ENCODE measurements at places on chromosomes 5 and 9.

DNA sequence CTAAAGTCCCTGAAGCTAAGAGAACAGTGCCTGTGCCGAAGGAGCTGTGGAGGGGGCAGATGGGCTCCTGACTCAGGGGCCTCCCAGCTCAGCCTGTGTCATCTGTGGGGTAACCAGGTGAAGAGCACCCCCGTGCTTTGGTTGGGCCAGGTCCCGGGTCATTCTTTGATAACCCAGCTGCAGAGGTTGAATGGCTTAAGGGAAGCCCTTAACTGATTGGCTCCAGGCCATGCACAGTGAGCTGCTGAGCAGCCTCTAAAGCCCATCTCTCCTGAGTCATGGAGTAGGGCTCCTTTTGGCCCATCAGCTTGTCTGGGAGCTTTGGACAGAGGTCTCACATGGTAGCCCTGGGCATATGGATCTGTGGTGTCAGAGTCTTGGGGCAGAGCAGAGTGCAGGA, 28.7 kb downstream of the COL27A1 start:
- no peak for DNase-seq

DNA sequence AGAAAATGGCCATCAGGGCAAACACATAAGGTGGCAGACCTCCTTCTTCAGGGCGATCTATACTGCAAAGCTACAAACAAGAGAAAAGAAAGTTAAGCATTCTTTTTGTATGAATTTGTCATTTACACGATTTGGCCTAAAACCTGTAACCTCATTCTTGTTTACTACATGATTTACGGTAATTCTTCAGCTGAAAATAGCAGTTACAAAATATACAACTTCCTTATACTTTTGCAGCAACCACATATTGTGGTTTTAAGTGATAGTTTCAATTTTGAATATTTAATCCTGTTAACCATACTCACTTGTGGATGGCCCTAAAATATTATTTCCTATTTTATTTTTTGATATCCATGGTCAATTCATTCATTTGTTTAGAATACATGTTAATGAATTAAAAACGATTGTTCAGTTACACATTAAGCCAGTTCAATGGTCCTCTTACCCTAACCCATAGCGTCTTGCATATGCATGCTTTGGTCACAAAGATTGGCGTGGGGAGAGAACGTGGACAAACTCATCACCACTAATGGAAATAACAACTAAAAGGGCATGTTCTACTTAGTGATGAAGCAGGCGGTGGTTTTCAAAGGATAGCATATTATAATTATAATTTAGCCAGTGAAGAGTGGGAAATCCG, 16.6 kb downstream of the TUT7 start:
- DNase-seq, result no peak

DNA sequence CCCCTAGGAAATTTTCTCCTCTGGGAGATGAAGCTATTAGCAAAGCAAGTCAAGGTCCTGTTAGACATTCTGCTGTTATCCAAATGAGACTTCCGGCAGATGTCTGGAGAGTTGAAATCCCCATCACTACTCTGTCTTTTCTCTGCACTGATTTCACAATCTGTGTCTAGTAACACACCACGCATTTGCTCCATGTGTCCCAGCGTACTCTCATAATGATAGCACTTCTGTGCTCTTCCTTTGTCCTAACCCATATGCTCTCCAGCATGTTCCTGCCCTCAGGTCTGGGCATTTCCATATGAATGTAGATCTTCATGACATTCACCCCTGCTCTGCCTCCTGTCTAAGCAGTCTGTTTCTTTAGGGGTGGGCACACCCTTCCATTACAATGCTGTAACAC, 1949.0 kb upstream of the WWC1 start:
- no peak for DNase-seq

DNA sequence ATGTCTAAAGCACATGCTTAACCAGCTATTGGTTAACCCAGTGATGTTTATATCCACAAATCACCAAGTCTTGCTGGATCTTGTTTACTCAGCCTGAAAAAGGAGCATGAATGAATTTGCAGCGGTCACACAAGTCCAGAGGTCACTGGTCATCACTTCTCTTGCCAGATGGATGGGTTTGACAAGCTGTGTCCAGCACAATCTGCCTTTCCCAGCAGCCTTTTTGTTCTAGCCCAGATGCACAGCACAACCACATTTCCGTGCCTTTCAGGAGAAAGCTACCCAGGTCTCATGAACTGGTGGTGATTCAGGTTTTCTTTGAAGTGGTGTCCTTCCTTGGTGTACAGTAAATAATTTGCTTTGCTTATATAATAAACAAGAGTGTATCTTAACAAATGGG, 32.1 kb downstream of the TMEM252 start:
- DNase-seq, result no peak

GRCh38 chr5:73231246-73231778, 58.3 kb downstream of the TMEM174 start:
- no peak for DNase-seq

- DNase-seq, result no peak
These were observed 86.8 kb downstream of the NLN start for GRCh38 chr5:65808818-65809217.

- no peak for DNase-seq
These were observed 355.4 kb upstream of the WWC1 start for GRCh38 chr5:167936022-167936421.

DNA sequence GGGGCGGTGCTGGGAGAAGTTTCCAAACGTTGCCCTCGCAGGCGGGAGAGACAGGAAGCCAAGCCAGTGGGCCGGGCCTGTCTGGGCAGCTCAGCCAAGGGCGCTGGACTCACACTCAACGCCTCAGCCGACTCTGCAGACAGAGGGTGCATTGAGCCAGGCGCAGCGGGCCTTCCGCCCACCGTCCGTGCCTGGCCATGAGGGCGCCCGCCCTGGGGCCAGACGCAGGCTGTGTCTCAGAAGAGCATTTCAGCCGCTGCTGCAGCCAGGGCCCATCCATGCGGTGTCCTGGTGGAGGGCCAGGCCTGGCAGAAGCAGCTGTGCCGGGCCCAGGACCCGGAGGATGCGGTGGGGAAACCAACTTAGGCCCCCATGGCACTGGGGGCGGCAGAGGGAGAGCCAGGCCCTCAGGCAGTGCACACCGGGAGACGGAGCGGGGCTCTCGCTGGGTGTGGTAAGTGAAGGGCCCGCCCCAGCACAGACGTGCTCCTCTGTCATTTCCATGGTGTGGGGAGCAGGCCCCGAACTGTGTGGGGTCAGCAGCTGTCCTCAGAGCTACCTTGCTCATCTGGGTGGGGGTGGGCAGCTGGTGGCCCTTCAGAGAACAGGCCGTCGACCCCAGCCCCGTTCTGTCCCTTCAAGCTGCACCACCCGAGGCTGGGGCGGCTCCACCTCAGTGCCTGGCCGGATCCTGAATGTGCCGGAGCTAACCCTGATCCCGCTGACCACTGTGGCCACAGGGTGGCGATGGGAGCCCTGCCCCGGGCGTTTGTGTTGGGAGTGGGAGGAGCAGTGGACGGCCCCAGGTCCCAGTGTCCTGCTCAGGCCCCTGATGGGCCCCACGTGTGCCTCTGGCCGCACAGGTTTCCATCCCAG, 18.0 kb downstream of the DNLZ start:
- DNase-seq, result no peak

- DNase-seq, result no peak
These were observed 118.5 kb upstream of the MAP1B start for GRCh38 chr5:71988808-71989207.

GRCh38 chr5:38783011-38783561, 62.7 kb upstream of the OSMR start:
- DNase-seq, result no peak

GRCh38 chr9:133786907-133787753, 49.0 kb upstream of the SARDH start:
- DNase-seq, result no peak

GRCh38 chr5:87997662-87998061, 271.0 kb downstream of the TMEM161B start:
- no peak for DNase-seq

GRCh38 chr9:112403614-112404201, 23.8 kb downstream of the HSDL2 start:
- no peak for DNase-seq

- no peak for DNase-seq
These were observed 23.4 kb upstream of the RUFY1 start for GRCh38 chr5:179526978-179527377.

DNA sequence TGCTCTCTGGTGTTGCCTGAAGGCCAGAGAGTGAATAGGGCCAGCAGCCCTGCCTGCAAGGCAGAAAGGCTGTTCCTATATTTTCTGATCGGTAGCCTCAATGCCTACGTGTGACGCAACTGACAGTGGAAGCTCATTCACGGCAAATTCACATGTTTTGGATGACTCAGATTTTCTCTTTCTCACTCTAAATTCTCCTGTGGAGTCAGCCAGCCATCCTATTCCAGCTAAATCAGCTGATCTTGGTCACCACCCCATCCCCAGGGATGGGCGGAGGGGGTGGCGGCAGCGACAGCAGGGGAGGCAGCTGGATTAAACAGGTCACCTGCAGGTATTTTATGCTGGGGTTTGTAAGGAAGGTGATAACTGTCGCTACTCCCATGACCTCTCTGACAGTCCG, 52.3 kb downstream of the ZNF510 start:
- DNase-seq, result no peak

- no peak for DNase-seq
These were observed 61.1 kb upstream of the DHFR start for GRCh38 chr5:80715887-80716286.

- no peak for DNase-seq
These were observed 1.3 kb downstream of the GPSM1 start for GRCh38 chr9:136328622-136329041.

- DNase-seq, result no peak
These were observed 28.6 kb downstream of the DDX31 start for GRCh38 chr9:132641216-132641615.

DNA sequence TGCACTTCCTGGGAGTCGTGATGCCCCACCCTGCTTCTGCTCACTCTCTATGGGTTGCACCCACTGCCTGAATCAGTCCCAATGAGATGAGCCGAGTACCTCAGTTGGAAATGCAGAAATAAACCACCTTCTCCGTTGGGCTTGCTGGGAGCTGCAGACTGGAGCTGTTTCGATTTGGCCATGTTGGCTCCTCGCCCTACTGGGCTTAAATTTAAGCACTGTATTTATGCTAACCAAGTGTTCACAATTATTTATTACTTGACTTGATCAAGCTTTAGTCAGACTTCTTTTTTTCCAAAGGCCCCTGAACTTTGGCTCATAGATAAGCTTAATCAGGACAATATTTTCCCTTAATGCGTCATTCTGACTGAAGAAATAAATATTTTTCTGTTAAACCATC, 1072.4 kb upstream of the CDH9 start:
- no peak for DNase-seq
